ENCODE measurements at places on chromosomes 16 and 17.

DNA sequence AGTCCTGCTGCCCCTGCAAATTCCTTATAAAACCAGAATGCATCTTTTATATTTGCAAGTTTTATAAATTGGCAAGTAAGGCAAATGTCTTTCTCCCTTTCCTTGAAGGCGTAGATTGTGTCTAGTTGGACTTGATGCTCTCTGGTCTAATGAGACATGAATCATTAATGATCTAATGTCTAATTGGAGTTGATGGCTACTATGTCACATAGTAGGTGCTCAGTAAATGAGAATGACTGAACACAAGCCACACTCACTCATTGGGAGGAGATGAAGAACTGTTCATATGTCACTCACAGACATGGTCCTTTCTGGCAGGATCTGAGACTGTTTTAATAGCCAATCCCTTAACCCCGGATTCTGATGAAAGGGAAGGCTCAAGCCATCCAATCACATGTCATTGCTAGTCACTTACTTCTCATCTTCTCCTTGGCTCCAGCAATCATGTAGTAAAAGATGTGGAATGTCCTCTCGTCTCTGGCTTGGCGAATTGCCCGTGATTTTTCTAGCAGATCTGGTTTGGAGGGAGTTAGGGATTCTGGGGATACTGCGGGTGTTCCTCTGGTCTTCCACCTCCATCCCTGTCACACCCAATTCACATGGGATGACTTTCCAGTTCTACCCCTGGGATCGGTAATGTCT is 81.0 kb downstream of the MYH11 start:
- DNase-seq = no peak

DNA sequence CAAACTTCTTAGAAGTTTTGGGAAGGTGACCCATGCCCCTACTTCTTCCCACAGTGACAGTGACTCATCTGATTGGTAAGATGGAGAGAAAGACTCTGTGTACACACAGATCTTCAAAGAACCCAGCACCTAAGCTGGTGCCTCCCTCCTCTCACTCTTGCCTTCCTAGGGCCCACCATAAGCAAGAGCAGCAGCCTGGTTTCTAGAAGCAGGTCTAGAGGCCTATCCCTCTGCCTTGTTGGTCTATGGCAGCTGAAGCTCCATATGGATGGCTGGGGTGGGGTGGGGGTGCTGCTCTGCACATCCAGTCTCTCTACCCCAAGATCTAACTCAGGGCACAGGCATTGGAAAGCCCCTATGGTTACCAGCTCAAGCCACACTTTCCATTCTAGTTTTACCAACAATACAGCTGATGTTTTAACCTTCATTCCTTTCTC is 47.5 kb downstream of the STAT3 start:
- DNase-seq = no peak

DNA sequence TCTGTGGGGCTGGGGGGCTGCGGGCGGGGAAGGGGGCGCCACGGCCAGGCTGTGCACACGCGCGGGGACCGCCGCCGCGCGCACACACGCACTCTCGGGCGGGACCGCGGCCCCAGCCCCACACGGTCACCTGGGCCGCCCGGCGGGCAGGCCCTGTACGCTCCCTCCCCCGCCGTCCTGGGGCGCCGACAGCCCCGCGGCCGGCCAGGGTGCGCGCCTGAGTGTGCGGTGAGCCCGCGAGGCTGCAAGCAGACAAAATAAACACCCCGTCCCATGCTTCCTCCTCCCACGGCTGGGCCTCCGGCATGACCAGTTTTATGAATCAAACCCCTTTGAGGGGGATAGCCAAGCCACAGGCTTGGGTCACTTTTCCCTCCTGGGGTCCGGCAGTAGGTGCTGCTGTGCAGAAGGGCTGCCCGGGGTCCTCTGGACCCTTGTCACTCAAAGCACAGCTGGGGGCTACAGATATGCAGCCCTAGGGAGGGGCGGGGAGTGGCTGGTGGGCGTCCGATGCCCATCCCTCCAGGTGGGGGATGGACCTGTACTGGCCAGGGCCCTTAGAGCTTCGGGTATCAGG is 441 bp downstream of the VASN start:
- DNase-seq = no peak

DNA sequence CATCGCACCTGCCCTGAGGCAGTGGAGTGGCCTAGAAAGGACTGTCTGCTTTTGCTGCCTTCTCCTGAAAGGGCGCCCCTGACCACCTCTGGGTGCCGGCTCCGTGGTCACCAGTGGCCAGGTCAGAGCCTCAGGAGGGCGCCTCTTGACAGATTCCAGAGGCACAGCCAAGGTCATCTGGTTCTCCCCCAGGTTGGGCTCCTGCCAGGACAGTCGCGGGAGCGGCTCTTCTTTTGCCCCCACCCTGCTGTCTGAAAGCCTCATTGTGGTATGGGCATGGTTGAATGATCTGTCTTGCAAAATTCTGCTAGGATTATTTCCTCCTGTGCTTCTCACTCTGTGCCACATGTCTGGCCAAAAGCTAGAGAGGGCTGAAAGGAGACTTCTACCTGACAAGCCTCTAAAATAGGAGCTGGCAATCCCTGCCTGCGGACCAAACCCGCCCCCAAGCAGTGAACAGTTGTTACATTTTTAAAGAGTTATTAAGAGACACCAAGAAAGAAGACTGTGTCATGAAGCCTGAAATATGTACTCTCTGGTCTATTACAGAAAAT is 82.8 kb downstream of the SNX29 start:
- no peak for DNase-seq

Data from activated T-cell treated with anti-CD3 and anti-CD28 coated beads for 1 hour (primary cell).